ENCODE measurements at places on chromosomes 2 and 18. TPM values are rescaled to one million over a fixed set of nuclear protein-coding genes. Genes with fewer than 3 reads are reported as not detected.

- DNase-seq, result no peak
These were observed 28.8 kb downstream of the MAIP1 start for GRCh38 chr2:199984159-199984558.

CLEC4F gene
- total RNA-seq, result 0.13 TPM

- DNase-seq, result no peak
These were observed 269.0 kb upstream of the FBXO11 start for GRCh38 chr2:48175254-48175653.

DCC gene
- not detected for total RNA-seq

DNA sequence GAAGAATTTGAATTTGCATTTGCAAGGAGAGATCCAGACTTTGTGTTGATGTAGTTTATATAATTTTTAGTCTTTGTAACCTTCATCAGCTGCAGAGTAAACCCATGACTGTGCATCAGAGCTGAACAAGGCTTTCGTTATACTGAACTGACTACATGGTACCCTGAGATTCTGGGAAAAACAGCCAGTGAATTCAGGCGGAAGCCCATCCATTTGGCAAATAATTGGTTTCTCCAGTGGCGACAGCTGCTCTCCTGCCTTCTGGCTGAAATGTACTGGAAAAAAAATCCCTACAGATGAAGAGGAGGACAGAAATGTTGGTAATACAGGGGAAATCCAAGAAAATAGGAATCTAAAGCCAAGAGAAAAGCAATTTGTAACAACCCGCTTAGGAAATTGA lies 657.5 kb upstream of the CDH7 start:
- no peak for DNase-seq

MC2R gene
- total RNA-seq, result not detected

- no peak for DNase-seq
These were observed 89.2 kb upstream of the STK17B start for GRCh38 chr2:196260546-196260945.

DNA sequence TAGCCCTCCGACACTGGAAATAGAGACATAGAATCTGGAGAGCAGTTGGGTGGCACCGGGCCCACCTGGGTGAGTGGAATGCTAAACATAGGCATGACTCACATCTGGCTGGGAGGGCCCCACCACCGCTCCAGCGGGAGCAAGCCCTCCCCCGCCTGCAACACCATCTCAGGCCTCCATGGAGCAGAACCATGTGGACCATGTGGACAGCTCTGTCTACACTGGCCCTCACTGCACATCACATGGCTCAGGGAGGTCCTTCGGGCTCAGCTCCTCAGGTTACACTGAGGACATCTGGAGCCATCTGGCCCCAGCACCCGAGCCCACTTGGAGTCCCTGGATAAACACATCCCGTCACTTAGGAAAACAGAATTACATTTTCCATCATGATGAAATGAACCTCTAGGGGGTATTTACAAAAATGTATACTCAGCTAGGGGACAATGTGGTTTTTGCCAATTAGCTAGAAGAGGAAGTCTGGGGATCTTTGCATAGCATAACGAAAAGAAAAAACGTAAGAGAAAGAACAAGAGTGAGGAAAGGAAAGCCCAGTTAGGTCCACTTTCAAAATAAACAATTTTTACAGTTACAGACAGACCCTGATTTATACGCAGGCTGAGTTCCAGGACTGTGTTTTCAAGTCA lies 30.7 kb upstream of the MLPH start:
- peak; percentile 89 for DNase-seq

- DNase-seq, result no peak
These were observed 181.7 kb downstream of the ANKRD44 start for GRCh38 chr2:197128897-197129296.

- DNase-seq, result no peak
These were observed 12.5 kb downstream of the WIPF1 start for GRCh38 chr2:174585146-174585545.

- DNase-seq, result no peak
These were observed 98.0 kb downstream of the TRABD2A start for GRCh38 chr2:84782717-84783442.

- no peak for DNase-seq
These were observed 259.8 kb downstream of the PHLPP1 start for GRCh38 chr18:62974928-62975675.

UGT1A3 gene
- not detected for total RNA-seq

- no peak for DNase-seq
These were observed 4.5 kb upstream of the CYP27A1 start for GRCh38 chr2:218777276-218777990.

- no peak for DNase-seq
These were observed 368.0 kb upstream of the MYT1L start for GRCh38 chr2:2699121-2699505.

DNA sequence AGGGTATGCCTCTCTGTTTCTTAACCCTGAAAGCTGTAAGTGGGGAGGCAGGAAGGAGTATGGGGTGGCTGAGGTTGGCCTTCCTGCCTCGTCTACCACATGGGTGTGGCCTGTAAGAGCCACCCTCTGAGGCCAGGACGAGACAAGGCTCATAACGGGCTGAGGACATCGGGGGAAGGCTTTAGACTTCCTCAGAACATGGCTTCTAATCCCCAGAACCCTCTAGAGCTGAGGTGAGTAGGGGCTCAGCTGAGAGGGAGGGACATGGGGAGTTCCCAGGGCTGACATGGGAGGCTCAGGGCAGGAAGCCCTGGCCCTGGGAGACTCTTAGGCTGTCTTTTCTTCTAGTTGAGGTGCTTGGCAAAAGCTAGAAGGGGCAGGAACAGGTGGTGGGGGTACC lies 36.7 kb downstream of the EMX1 start:
- DNase-seq, result no peak

DNA sequence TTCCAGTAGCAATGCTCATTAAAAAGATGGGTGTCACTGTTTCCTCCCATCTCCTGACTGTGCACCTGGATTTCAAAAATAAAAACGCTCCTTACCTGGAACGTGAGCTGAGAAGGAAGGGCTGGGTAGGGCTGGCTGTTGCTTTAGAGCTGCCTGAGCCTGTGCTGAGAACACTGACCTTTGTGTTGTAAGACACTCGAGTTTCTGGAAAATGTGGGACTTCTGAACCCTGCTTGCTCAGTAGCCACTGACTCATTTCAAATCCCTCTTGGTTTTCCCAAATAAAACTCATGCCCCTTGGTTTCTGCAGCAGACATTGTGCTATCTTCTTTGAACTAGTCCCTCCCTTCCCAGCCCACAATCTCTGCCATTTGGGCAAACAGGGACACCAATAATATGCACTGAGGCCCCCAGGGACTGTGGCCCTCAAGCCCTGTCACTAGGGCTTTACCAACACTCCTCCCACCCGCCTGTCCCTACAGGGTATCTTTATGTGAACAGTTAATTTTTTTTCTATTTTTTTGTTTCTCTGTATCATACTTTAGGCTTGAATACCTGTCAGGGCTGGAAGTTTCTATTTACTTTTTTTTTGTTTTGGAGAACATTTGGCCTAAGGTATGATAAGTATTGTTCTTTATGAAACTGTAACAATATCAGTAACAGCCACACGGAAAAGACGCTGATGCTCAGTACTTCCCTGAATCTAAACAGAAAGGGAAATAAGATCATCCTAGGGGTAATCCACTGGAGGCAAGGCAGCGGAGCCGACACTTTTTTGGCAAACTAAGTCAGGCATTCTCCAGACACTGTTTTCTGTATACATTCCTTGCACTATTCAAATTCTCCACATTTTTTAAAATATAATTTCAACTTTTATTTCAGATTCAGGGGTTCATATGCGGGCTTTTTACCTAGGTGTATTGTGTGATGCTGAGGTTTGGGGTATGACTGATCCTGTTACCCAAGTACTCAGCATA lies 280.2 kb downstream of the STK39 start:
- DNase-seq, result no peak

NTSR2 gene
- total RNA-seq, result not detected

REG3G gene
- not detected for total RNA-seq

SUPT7L gene
- 25.4 TPM for total RNA-seq

SULT1C2 gene
- total RNA-seq, result 0.97 TPM

- DNase-seq, result no peak
These were observed 204.5 kb upstream of the LRATD1 start for GRCh38 chr2:14428056-14428455.

CIDEA gene
- 0.40 TPM for total RNA-seq

GRCh38 chr2:241545106-241545505 lies 13.4 kb upstream of the BOK start:
- no peak for DNase-seq

GALR1 gene
- total RNA-seq, result 0.08 TPM

GRCh38 chr2:31660165-31660564 lies 79.4 kb upstream of the SRD5A2 start:
- no peak for DNase-seq

GREB1 gene
- 2.9 TPM for total RNA-seq

- no peak for DNase-seq
These were observed 24.4 kb downstream of the GPR39 start for GRCh38 chr2:132441051-132441450.

- peak; percentile 5 for DNase-seq
These were observed 156.1 kb downstream of the DYSF start for GRCh38 chr2:71609441-71609840.

GRCh38 chr2:182259629-182260150 lies 167.1 kb downstream of the PDE1A start:
- DNase-seq, result no peak

GRCh38 chr2:24459224-24460161 lies 31.6 kb upstream of the NCOA1 start:
- no peak for DNase-seq

NOL4 gene
- total RNA-seq, result 0.67 TPM

SPATA3 gene
- not detected for total RNA-seq

DNA sequence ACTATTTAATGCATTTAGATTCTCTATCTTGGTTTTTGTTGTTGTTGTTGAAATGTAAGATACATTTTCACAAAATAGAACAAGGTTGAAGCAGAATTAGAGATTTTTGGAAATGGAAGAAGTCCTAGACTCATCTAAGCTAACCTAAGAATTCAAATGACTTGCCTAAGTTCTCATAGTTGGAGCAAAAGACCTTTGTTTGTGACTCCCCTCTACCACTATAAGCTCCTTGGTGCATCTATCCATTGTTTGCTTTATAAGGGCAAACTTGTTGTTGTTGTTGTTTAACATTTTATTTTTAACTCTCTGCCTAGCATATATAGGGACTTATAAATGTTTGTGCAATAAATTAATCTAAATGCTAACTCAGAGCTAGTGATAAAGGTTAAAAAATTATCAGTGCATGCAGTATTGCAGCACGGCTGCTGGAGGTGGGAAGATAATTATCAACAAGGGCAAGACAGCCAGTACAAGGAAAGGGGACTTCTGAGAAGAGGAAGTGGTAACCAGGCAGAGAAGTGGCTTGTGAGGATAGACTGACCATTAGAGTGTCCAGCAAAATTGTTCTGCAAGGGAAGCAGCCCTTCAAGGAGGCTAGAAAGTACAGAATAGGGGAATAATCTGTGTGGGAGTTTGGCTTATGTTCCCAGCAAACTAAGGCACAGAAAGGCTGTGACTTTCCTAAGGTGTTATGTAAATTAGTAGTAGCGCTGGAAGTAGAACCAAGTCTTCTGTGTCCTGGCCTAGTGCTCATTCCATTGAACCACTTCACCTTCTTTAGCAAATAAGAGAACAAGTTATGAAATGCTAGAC lies 38.1 kb upstream of the ACYP2 start:
- no peak for DNase-seq

PDCD1 gene
- total RNA-seq, result 2.0 TPM

ESCO1 gene
- total RNA-seq, result 9.4 TPM

FBXO41 gene
- total RNA-seq, result 1.3 TPM

- no peak for DNase-seq
These were observed 15.2 kb upstream of the NT5DC4 start for GRCh38 chr2:112705575-112705974.

ARHGAP15 gene
- total RNA-seq, result 6.8 TPM

GRCh38 chr2:122100756-122101155 lies 345.3 kb downstream of the TSN start:
- no peak for DNase-seq

DNA sequence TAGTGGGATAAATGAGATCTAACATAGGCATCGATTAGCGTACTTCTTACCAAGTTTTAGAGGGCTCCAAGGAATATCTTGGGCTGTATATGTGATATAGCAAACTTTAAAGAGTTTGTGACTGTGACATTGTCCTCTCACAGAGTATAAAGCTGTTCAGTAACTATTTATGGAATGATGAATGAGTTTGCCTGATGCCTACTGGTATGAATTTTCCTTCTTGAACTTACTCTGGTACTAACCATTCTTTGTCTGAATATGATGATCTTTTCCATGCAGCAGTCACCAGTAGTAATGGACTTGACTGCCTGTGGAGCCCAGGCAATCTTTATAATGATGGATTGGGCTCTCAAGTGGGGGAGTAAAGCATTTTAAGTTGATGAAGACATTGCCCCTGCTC lies 120.5 kb downstream of the PARD3B start:
- no peak for DNase-seq

GRCh38 chr2:189791338-189792042 lies 7.2 kb downstream of the PMS1 start:
- DNase-seq, result no peak

PGAP1 gene
- 7.7 TPM for total RNA-seq

- no peak for DNase-seq
These were observed 510.6 kb downstream of the XIRP2 start for GRCh38 chr2:167398873-167399272.

GRCh38 chr2:96924775-96925747 lies 55.2 kb upstream of the SEMA4C start:
- no peak for DNase-seq

EVA1A gene
- 2.7 TPM for total RNA-seq

TLX2 gene
- total RNA-seq, result not detected

GRCh38 chr2:180910831-180911665 lies 69.4 kb upstream of the UBE2E3 start:
- DNase-seq, result no peak

GRCh38 chr2:241232736-241233575 lies 44.5 kb downstream of the ANO7 start:
- no peak for DNase-seq
